ENCODE measurements at places on chromosomes 12 and 14.

- no peak for ATAC-seq
Measured at GRCh38 chr12:93365616-93366405, 11.9 kb upstream of the NUDT4 start.

GRCh38 chr12:12718853-12719252, 1.7 kb downstream of the CDKN1B start:
- no peak for ATAC-seq

- peak; percentile 14 for ATAC-seq
Measured at GRCh38 chr14:96578619-96579018, 76.4 kb downstream of the PAPOLA start.

GRCh38 chr12:41362510-41362909, 174.4 kb downstream of the PDZRN4 start:
- no peak for ATAC-seq

- peak; percentile 61 for ATAC-seq
Measured at GRCh38 chr14:60721326-60722106, 2.6 kb downstream of the SIX4 start.

DNA sequence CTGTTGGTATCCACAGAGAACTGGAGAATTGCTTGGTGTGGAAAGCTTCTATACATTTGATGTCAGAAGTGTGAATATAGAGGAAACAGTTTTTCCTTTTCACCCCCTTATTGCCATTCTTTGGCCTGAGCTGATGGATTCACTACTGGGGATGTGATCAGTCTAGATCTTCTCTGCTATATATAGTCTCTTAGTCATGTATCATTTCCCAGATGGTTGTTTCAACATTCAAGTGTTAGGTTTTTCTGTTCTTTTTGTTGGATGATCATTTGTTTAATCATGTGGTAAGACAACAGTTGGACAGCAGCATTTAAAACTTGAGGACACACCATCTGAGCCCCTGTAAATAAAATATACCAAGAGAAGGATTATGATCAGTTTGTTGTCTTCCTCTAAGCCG, 29.6 kb downstream of the TMX1 start:
- ATAC-seq = no peak

- ATAC-seq = no peak
Measured at GRCh38 chr14:97297100-97297499, 499.9 kb downstream of the VRK1 start.

DNA sequence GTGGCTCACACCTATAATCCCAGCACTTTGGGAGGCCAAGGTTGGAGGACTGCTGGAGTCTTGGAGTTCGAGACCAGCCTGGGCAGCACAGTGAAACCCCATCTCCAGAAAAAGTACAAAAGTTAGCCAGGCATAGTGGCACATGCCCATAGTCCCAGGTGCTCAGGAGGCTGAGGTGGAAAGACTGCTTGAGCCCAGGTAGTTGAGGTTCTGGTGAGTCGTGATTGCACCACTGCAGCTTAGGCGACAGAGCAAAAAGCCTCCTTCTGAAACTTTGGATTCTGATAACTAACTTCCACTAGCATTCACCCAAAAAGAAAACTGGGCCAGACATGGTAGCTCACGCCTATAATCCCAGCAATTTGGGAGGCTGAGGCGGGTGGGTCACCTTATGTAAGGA, 6.6 kb downstream of the BTBD7 start:
- no peak for ATAC-seq

DNA sequence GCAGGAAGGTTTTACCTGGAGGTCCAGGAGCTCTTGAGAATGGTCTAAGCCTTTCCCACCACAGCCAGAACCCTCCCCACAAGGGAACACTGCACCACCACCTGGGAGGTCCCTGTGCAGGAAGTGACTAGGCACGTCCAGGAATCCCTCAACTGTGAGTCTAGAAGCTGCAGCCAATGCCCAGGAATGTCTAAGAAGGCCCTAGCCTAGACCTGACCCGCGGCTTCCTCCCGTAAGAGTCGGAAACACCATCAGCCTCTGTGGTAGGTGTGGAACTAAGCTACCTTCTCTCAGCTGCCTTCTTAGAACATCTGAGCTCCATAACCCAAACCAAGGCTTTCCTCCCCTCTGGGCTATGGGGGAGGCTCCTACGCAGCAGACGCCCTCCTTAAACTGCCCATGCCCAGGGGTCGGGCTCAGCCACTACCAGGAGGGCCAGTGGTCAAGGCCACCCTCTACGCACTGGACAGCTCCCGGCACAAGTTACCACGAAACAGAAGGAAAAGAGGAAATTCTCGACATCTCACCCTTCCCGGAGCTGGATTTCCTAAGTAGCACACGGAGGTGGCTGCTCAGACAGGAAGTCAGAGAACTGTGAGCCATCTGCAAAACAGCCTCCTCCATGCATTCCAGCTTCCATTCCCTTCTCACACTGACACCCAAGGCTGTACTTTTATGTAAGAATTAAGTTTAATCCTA, 25.5 kb downstream of the ZFYVE21 start:
- ATAC-seq = no peak

- ATAC-seq = no peak
Measured at GRCh38 chr14:103820382-103820781, 27.0 kb downstream of the PPP1R13B start.

DNA sequence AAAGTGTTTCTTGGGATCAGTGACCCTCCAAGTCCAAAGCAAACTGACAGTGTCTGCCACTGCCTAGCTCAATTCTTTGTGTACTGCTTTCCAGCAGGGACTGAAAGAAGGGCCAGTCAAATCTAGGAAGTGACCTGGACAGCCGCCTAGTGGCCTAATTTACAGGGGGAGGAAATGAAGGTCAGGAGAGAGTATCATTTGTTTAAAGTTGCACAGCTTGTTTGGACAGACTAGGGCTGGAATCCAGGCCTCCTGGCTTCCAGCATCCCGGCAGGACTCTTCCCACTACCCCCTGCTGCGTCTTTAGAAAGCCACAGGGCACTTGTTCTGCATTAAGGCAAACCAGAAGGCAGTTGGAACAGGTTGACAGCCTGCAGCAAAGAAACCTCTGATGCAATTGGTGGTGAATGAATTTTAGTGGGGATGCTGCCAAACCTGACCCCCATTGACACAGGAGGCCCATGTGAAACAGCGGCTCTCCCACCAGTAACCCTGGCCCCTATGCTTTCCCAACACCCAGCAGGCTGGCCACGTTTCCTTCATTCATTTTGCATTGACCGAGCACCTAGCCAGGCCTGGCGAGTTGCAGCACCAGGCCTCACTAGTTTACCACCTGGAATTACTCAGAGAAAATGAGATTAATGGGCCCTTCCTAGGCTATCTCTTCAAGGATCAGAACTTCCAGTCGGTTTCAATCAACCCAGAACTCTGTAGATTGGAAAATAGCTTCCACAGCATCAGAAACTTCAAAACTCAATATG, 28.2 kb downstream of the GALNT16 start:
- ATAC-seq = no peak

DNA sequence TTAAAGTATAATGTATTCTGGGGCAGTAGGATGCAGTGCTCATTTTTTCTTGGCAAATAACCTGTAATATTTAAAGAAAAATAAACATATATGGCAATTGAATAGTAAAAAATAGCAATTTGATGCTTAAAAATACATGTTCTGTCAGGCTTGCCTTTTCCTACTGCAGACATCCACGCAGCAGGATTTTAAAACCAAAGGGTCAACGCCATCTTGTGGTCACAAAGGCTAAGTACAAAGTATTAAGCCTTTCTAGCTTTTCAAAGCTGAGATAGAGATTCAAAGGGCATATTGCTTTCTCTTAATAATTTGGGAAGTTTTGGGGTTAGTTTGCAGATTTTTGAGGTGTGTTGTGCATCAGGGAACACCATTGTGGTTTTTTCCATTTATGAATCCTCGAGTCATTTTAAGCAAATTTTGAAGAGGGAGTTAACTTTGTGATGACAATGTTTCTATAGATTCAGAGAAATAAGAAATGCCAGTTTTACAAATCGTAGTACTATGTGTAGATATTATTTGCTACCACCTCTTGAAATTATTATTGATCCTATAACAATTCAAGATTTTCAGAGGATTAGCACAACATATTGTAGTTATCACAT, 4.7 kb upstream of the CCER1 start:
- ATAC-seq = no peak
